ENCODE measurements at places on chromosomes 5 and 9.

- DNase-seq = no peak
These were observed 50.3 kb downstream of the ARHGAP26 start for GRCh38 chr5:142820447-142820846.

DNA sequence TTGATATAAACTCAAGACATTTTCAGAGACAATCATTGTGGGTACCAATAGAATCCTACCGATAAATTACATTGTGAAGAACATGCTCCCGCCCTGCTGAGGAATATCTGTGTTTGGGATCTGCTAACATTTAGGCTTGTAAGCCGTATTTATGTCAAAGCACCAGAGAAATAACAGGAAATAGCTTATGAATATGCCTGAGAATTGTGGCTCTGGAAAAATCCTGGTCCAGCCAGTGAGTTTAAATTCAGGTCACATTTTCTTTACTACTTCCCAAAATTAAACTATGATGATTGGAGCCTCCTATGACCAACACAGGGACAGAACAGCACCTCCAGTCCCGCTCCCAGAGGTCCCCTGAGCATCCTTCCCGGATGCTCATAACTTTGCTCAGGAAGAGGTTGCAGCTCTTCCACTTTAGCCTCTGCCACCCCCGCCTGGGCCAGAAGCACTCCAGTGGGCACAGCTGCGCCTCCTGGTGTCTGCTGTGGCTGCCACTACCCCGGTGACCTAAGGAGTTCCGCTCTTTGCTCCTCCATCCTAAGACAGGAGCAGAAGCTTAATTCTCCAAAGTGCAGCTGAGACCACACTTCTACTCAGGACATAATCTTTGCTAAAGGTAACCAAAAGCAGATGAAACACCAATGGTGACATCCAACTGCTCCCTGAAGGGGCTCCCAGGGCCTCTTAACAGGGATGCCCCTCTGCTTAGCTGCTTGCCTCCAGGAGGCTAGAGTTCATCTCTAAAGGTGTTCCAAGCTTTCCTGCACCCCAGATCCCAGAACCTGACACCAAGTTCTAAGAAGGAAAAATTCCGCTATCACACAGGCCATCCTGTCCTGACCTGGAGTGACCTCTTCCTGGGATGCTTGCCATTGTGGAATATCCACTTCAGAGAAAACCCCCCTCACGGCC lies 58.8 kb downstream of the SLC1A1 start:
- DNase-seq = no peak

DNA sequence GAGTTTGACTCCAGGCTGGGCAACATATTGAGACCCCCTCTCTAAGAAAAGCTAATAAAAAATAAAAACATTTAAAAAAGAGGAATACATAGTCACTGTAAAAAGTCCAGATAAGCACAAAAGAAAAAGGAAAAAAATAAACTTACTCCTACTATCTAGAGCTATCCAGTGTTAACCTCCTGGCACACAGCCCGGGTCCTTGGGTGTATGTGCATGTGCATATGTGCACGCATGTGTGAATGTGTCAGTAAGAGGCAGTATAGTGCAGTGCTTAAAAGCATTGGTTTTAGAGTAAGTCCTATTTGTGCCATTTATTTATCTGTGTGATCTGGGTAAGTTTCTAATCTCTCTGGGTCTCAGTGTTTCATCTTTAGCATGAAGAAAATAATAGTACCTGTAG lies 26.7 kb downstream of the FAM219A start:
- no peak for DNase-seq

- no peak for DNase-seq
These were observed 396.9 kb downstream of the PDE4D start for GRCh38 chr5:59496524-59497134.

GRCh38 chr5:52449516-52449915 lies 338.2 kb upstream of the ITGA1 start:
- DNase-seq = no peak

- DNase-seq = no peak
These were observed 57.3 kb upstream of the CD180 start for GRCh38 chr5:67253911-67254310.

DNA sequence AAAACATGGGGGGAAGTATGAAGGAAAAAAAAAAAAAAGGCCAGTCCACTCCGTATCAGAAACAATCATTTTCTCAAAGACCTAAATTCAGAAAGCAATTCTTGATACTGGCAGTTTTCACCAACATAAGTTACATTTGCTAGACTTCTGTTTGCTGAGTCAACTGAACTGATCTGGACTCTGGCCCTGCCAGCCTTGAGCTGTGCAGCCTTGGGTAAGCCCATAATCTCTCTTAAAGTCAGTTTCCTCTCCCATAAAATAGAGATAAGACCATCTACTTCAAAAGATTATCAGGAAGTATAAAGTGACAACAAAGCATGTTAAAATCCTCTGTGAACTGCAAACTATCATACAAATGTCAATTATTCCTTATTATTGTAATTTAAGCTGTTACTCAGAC lies 106.8 kb downstream of the MAPKAP1 start:
- DNase-seq = no peak

GRCh38 chr5:115414406-115415142 lies 118.1 kb upstream of the CCDC112 start:
- no peak for DNase-seq

GRCh38 chr5:67426961-67427849 lies 230.6 kb upstream of the CD180 start:
- no peak for DNase-seq

- DNase-seq = no peak
These were observed 1.4 kb downstream of the STING1 start for GRCh38 chr5:139481122-139481533.

GRCh38 chr5:96680759-96681470 lies 18.7 kb downstream of the CAST start:
- no peak for DNase-seq

DNA sequence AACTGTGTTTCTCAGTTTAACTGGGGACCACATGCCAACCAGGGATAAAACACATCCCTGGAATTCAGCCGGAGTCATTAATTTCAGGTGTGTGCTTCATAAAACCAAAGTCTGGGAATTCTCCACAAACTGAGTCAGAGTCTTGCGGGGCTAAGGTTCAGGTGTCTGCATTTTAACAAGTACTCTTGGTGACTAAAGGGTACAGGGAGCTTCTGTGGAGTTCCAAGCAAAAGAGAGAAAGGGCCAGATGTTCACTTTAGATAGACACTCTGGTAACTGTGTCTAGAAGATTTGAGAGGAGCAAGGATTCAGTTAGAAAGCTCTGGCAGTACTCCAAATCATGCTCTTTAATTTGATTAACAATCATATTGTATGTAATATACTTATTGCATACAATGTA lies 4.0 kb downstream of the NADK2 start:
- DNase-seq = no peak

Data from SIG-M5 (cell line).